ENCODE measurements at places on chromosomes 5 and 9.

DNA sequence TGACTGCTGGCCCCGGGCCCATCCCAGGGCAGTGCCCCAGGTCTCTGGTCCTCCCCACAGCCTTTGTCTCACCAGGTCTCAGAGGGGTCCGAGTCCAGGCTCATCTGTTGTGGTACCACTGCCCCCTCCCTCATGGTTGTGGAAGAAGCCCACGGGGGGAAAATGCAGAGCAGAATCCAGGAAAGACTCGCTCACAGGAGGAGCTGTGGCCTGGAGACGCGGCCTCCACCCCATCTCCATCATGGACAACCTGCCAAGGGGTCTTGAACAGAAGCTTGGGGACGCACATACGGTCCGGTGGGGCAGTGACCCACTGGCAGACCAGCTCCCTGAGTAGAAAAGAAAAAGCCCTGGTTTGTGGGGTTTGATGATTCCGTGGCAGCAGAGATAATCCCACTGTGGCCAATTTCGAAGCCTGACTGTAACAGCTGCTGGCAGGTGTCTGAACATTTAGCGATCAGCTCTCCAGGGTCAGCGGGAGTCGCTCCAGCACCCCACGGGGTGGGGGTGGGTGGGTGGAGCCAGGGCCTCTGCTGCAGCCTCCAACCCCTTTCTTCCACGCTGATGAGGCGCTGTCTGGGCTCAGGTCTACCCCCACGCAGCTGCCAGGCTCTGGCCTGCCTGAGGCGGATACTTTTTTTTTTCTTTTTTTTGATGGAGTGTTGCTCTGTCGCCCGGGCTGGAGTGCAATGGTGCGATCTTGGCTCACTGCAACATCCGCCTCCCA lies 1.9 kb upstream of the GRIN1 start:
- DNase-seq, result no peak

GRCh38 chr5:149938279-149938678 lies 6.3 kb downstream of the PDE6A start:
- no peak for DNase-seq

- DNase-seq, result no peak
These were observed 72.1 kb downstream of the PGM5 start for GRCh38 chr9:68428481-68428880.

- DNase-seq, result no peak
These were observed 746 bp downstream of the NKX2-5 start for GRCh38 chr5:173234129-173234790.

DNA sequence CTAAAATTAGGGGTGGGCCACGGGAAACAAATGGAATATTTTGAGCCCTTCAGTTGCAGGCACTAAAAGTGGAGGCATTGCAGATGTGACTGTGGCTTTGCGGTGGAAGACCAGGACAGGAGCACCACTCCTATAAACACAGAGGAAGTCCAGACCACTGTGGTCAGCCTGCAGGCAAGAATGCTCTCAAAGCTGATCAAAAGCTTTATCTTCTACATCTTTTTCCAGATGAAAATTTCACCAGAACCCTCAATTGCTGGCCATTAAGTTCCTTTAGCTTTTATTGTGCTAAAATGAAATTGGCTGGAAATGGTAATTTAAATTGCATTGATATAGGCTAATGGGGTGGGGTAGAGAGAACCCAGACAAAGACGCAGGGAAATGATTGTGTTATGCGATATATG lies 208.8 kb downstream of the ERCC6L2 start:
- DNase-seq, result no peak

DNA sequence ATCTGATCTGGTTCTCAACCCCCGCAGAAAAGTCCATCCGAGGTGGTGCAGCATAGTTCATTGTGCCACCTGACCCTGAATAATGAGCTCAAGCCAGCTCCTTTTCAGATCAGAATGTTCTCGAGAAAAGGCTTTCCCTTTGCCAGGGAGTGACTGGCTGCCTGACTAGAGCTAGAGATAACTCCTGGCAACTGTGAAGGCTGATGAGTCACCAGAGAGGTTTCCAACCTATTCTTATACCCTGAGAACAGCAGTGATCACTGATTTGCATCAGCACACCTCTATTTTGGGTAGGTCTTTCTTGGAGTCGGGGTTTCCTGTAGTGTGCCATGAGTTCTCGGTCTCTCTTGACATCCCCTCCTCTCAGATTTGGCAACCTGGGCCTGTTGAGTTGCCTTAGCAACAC lies 127.9 kb downstream of the PIK3R1 start:
- DNase-seq, result no peak

DNA sequence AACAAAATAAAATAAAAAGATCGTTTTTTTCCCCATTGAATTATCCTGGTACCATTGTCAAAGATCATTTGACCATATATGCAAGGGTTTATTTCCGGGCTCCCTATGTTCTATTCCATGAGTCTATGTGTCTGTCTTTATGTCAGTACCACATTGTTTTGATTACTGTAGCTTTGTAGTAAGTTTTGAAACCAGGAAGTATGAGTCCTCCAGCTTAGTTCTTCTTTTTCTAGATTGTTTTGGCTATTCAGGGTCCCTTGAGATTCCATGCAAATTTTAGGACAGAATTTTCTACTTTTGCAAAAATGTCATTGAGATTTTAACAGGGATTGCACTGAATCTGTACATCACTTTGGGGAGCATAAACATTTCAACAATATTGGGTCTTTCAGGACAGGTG lies 18.7 kb upstream of the EEIG1 start:
- no peak for DNase-seq

DNA sequence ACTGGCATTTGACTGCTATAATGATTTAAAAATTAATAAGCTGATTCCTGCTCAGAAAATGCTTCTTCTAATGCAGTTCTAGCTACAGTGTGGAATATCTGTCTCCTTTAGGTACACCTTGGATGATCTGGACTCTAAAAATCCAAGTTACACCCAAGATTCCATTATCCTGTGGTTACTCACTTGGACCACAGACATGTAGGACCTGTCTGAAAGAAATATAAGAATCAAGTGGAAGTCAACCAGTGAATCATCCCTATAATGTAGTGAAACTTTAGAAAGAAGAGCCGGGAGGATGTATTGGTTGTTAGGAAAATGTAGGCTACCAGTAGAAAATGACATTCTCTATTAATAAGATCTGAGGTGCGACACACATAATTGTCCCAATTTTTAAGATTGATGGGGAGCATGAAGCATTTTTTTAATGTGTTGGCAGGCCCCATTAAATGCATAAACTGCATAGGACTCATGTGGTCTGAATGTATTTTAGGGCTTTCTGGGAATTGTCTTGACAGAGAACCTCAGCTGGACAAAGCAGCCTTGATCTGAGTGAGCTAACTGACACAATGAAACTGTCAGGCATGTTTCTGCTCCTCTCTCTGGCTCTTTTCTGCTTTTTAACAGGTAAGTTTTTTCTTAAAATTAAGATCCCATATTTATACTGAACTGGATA lies at the start of gene SPINK6:
Gene SPINK6 (plus strand): TSS at position 512 of the 673 bp plus-strand sequence. CDS start 55 bp downstream, at position 567.
- DNase-seq, result no peak

- DNase-seq, result no peak
These were observed 136.7 kb upstream of the TAF11L2 start for GRCh38 chr5:17361331-17361730.

DNA sequence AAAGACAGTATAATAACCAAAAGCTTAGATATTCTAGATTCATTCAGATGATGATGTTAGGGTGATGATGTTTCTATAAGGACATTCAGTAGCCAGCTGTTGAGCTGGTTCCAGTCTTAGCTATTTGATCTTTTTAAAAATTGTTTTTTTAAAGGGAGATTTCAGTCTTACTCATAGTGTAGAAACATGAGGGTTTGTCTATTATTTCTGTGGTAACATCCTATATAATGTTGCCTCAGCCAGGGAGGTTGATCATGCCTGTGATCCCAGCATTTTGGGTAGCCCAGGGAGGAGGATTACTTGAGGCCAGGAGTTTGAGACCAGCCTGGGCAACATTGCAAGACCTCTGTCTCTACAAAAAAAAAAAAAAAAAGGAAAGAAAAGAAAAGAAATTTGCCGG lies 167.8 kb downstream of the DOCK2 start:
- no peak for DNase-seq

DNA sequence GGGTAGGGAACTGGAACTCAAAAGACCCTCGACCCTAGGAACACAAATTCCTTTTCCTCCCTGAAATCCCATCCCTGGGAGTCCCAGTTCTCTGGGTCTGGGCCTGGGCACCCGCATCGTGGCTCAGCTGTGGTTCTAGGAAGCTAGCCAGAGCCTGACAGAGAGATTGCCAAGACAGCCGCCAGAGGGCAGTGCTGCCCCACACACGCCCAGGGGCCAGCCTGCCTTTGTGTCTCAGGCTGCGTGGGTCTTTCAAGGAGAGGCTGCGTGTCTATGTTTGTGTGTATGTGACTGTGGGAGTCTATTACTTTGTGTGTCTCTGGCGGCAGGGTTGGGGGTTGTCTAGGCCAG lies 32.0 kb upstream of the TTLL11 start:
- peak; percentile 59 for DNase-seq
